Breast epithelium (tissue), 4 donors: ENCODE measurements at places on chromosomes 16 and 17. TPM values are rescaled to one million over a fixed set of nuclear protein-coding genes. Genes with fewer than 3 reads are reported as not detected.

Gene PPM1D
- total RNA-seq = 19.6 TPM

Gene CLEC3A
- total RNA-seq = not detected

Gene SDR42E2
- 0.16 TPM for total RNA-seq

Gene CA4
- total RNA-seq = 46.5 TPM

Gene LYZL6
- total RNA-seq = not detected

Gene TNFRSF17
- 0.44 TPM for total RNA-seq

Gene CACNA1G
- total RNA-seq = 0.32 TPM

Gene RAB37
- 2.1 TPM for total RNA-seq

Gene SOCS3
- total RNA-seq = 76.4 TPM

Gene ATP2A3
- 2.6 TPM for total RNA-seq
